ENCODE measurements at places on chromosomes 16 and 17.

GRCh38 chr17:36687736-36688135 is 86.4 kb downstream of the MRM1 start:
- no peak for DNase-seq

DNA sequence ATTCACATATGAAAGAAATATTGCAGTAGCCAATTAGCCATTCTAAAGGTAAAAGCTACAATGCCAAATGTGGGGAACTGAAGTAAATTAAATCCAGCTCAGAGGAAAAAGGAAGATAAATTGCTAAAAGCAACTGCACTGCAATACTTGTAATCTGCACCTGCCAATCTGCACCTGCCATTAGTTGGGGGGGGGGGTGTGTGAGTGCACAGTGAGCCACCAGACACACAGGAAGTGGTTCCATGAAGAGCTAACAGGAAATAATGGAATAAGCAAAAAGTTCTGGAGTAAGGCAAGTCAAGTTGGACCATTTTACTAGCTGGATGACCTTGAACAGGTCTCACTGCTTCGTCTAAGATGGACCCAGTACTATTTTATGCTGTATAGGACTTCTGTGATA is 191.8 kb downstream of the PARN start:
- no peak for DNase-seq

GRCh38 chr16:67128417-67128816 is 18.7 kb downstream of the PHAF1 start:
- DNase-seq, result no peak

DNA sequence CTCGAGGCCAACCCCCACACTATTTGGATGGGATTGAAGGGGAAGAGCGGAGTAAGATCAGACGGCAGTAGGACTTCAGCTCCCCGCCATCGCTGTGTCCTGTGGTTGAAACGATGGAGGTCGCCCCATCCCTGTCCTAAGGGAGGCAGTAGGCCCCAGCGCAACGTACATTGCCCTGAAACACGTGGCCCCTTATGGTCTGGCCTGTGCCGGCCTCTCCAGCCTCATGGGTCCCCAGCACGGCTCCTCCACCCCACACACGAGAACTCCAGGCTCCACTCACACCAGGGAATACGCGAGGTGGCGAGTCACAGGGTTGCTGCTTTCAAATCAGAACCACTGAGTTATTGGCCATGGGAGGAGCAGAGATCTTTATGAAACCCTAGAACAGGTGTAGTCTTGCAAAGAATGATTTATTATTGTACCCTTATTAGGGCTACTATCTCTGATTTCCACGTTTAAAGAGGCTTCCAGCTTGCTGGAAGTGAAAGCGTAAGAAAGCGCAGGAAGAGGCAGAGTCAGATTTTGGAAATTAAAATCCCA is 669 bp upstream of the DCTPP1 start:
- DNase-seq, result no peak

- no peak for DNase-seq
These were observed 167.9 kb upstream of the ZFHX3 start for GRCh38 chr16:73215678-73216377.

DNA sequence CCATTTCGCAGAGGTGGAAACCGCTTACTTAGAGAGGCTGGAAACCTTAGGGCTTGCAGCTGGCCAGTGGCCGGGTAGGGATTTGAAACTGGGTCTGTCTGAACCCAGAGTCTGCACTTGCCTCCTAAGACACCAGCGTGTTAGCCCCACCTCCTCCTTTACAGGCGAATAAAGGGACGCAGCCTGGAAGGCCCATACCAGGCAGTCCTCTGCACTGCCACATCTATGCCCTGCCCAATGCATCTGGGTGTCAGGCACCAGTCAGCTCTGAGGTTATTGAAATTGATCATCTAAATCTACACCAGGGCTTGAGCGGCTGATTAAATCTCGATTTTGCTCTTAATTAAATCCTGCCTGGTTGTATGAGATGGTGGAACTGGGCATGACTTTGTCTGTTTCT is 19.9 kb upstream of the NAGS start:
- DNase-seq, result no peak

GRCh38 chr17:6444571-6445335 is 498 bp downstream of the PIMREG start:
- DNase-seq, result no peak

DNA sequence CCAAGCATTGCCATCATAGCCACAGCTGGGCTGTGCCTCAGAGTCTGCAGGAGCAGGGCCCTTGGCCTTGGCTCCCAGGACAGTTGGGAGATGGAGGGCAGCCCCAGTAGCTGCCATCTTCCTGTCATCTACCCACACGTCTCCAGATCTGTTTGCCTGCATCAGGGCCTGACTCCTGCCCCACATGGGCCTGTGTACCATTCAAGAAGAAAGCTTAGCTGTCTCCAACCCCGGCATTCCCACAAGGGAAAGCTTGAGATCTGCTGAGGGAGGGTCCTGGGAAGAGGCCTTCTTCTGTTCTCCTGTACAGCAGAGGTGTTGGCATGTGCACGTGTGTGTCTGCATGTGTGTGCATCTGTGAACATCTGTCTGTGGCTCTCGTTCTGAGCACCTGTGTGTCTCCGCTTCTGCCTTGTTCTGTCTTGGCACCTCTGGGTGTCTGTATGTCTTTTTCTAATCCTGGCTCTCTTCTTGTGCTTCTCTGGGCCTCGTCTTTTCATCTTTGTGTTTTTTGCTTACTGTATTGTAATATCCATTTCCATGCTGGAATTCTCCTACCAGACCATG is 122.2 kb downstream of the MRM1 start:
- DNase-seq, result no peak

DNA sequence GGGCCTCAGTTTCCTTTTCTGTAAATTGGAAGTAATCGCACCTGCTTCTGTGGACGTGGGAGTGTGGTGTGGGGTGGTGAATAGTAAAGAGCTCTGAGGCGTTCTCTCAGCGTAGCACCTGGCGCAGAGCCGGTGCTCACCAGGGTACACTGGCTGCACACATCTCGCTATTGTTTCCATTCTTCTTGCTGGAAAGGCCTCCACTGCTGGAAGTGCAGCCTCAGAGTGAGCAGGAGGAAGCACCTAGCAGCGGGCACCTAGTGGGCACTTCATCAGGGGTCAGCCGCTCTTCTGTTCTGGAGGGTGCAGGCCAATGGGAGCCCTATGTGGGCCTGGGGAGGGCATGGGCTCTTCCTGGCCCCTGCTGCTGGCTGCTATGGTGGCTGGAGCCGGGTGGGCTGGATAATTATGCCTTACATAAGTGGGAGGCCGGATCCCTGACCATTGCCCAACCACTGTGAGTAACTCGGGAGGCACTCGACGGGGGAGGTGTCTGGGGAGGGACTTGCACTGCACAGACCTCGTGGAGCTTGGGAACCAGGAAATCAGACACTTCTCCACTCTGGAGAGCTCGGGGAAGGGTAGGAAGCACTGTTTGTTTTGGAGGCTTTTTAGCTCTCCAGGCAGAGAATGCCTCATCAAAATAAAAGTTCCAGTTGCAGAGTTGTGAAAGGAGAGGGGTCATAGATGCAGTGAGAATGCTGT is 1.7 kb downstream of the MAP2K3 start:
- DNase-seq, result peak; percentile 65

GRCh38 chr17:57849163-57849873 is 526 bp downstream of the MRPS23 start:
- no peak for DNase-seq

- no peak for DNase-seq
These were observed 44.8 kb downstream of the ADCY7 start for GRCh38 chr16:50311134-50311528.

DNA sequence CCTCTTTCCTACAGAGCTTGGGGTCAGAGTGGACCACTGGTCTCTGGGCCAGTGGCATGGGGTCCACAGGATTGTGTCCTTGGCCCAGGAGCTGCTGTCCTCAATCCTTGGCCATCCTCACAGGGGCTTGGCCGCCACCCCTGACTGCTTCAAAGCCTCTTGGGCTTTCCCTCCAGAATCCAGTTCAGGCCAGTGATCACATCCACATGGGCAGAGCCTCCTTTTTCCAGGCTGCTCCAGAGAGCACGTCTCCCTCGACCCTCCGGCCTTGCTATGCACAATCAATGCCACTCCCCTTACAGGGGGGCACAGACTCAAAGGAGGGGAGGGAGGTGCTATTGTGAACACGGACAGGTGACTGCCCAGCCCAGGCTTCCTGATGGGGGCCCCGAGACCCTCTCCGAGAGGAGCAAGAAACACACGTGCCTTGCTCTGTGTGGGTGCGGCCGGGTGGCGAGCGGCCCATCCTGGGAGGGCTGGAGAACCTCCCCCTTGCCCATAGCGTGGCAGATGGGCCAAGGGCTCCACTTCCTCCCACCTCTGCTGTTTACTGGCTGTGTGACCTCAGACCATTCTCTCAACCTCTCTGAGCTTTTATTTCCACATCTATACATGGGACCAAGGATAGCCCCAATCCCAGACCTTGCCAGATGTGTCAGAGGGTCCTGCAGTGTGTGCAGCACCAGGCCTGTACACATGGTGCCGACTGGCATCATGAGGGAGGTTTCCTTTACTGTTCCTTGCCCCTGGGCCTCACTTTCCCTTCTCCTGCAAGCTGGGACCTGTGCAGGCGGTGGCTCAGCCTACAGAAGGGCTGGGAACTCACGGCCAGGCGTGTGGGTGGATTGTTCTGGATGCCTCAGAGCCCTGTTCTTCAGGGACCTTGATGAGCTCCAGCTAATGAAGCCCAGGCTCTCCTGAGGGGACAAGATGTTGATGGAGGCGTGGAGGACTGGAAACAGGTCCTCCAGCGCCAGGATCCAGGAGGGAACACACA is 229.0 kb upstream of the GSE1 start:
- DNase-seq, result no peak

GRCh38 chr16:25010542-25010941 is 4.6 kb downstream of the ARHGAP17 start:
- no peak for DNase-seq

DNA sequence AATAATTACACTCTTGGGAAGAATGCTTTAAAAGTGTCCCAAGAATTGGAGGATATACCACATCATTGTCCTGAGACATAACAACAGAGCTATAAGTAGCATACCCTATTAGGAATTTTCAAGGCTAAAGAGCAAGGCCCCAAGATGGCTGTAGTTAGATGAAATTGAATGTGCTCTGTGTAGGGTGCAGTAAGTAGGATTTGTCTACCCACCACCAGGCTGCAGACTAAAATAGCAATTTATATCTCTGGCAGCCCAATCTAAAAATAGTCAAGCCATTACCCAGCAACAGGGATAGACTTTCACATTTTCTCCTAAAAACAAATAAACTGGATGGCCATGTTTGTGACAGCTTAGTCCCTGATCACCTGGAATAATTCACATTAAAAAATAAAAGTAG is 5.6 kb downstream of the MMD start:
- no peak for DNase-seq

- peak; percentile 97 for DNase-seq
These were observed at the start of gene COASY for GRCh38 chr17:42561897-42562387. Gene COASY, plus strand, starts transcription at chr17:42562148. Its CDS starts 475 bp downstream, at chr17:42562623.

DNA sequence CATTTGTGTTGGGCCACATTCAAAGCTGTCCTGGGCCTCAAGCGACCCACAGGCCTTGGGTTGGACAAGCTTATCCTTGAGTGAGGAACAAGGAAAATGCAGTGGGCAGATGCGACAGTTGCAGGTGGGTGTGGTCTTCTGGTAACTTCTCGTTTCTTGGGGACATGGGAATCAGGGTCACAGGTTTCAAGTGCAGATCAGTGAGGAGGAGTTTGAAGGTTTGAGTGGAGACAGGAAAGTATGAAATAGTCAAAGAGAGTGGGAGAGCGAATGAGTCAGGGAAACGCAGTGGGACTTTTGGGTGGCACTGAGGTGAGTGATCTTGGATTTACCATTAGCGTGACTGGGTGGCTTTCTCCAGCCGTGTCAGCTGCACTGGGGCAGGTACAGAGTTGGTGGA is 15.4 kb upstream of the CCL22 start:
- DNase-seq, result no peak

DNA sequence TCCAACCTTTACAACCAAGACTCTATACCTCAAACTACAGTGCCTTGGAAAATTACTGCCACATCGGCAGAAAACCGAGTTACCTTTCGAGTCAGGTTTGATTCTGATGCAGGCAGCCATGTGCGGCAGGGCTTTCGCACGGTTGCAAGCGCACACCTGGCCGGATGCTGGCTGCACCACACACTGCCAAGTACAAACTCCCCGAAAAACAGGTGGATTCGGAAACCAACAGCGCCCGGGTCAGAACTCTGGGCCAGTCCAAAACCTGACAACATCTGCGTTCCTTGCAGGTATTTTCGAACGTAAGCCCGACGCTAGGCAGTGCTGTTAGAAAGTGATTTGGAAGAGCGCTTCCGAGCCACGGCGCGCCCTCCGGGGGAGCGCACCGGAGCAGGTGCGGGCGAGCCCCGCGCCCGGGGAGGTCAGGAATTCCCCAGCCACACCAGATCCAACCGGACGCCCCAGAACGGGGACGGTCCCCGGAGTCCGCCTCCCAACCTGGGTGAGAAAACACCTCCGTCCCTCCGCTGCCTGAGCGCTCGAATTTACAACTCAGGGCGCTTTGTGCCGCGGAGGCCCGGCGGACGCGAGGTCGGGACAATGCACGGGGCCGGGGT is 1.2 kb downstream of the USP7 start:
- no peak for DNase-seq

- no peak for DNase-seq
These were observed 29.2 kb upstream of the VAT1L start for GRCh38 chr16:77759201-77759600.

GRCh38 chr17:42843358-42843934 is 934 bp upstream of the AOC2 start:
- DNase-seq, result no peak

GRCh38 chr16:61654962-61655361 is 381.3 kb downstream of the CDH8 start:
- no peak for DNase-seq

GRCh38 chr17:75691801-75692626 is 24.9 kb downstream of the SAP30BP start:
- no peak for DNase-seq

- no peak for DNase-seq
These were observed 13.7 kb upstream of the KRT23 start for GRCh38 chr17:40951011-40951622.

GRCh38 chr17:28532050-28532960 is 20.1 kb downstream of the UNC119 start:
- no peak for DNase-seq

GRCh38 chr16:56691885-56692284 is 9.6 kb downstream of the MT1X start:
- no peak for DNase-seq

GRCh38 chr17:11006530-11006929 is 168.6 kb upstream of the PIRT start:
- no peak for DNase-seq

DNA sequence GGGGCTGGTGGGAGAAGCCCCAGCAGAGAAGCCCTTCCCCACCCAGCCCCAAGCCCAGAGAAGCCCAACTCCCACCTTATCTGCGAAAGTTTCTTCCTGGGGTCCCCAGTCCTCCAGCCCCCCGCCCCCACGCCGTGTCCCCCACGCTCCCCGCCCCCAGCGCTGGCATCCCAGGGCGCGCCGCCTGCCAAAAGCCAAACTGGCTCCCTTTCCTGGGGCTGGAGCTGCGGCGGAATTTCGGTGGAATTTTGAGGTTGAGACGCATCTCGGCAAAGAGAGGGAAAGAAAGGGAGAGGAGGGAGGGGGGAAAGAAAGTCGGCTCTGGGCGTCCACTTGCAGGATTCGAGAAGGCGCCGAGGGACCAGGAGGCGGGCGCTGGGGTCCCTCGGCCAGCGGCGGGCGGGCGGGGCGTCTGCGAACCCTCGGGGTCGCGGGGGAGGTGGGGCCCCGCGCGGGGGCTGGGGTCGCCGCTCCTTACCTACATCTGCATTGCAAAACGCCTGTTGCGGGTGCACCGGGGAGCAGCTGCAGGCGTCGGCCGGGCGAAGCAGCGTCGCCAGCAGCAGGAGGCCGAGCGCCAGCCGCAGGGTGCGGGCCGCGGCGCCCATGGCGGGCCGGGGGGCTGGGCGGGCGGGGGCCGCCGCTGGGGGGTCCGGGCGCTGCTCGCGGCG is 571 bp downstream of the TIMP2 start:
- no peak for DNase-seq

- DNase-seq, result no peak
These were observed 18.0 kb upstream of the MON1B start for GRCh38 chr16:77172951-77173350.

Measured in left renal pelvis (tissue), 4 donors.